Stimulated activated CD8-positive, alpha-beta memory T cell treated with anti-CD3 and anti-CD28 coated beads, Interleukin-7, amount 100 ng/mL, for 1 hour (primary cell): ENCODE measurements at places on chromosomes 6 and 20.

- DNase-seq, result no peak
Measured at GRCh38 chr20:35506179-35506578, 23.3 kb downstream of the C20orf173 start.

DNA sequence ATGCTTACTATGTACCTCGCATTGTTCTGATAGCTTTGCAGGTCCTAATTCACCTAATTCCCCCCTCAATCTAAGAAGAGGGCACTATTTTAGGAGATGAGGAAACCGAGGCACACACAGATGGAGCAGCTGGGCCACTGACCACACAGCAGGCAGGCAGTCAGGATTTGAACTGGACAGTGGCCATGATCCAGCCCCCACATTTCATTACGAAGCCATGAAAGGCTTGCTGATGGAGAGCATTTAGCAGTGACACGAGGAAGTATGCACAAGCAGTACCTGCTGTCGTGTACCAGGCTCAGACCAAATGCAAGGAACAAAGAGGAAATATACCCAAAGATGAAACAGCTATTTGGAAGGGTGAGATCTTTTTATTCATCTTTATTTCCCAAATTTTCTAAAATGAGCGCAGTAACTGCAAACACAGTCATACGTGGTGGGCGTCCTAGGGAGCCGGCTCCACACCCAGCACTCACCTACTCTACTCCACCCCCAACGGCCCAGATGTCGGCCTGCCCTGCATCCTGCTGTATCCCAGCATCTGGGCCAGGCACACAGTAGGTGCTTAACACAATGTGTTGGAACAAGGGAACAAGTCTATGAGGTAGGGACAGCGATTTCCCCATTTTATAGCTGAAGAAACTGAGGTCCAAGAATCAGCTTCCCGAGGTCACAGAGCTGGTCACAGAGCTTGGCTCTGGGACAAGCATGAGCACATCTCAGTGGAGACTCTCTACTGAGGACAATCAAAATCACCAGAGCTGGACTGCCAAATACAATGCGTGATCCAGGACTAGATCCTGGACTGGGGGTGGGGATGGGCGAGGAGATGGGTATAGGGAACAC lies 15.0 kb downstream of the PREX1 start:
- DNase-seq, result no peak

DNA sequence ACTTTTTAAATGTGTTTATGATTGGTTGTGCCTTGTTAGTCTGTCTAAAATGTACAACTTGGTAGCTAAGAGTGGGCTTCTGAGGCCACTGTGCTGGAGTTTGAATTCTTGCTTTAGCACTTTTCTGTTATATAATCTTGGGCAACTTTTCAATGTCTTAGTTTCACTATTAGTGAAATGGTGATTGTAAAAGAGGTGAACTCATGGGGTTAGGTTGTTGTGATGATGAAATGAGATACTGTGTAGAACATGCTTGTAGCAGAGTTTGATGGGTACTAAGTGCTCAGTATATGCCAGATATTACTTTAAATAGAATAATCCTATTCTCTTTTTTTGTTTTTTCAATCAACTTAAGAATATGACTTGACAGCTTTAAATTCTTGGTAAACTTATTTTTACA lies 624.7 kb downstream of the CD109 start:
- no peak for DNase-seq

- DNase-seq, result no peak
Measured at GRCh38 chr6:43436577-43437282, 9.4 kb downstream of the ABCC10 start.

DNA sequence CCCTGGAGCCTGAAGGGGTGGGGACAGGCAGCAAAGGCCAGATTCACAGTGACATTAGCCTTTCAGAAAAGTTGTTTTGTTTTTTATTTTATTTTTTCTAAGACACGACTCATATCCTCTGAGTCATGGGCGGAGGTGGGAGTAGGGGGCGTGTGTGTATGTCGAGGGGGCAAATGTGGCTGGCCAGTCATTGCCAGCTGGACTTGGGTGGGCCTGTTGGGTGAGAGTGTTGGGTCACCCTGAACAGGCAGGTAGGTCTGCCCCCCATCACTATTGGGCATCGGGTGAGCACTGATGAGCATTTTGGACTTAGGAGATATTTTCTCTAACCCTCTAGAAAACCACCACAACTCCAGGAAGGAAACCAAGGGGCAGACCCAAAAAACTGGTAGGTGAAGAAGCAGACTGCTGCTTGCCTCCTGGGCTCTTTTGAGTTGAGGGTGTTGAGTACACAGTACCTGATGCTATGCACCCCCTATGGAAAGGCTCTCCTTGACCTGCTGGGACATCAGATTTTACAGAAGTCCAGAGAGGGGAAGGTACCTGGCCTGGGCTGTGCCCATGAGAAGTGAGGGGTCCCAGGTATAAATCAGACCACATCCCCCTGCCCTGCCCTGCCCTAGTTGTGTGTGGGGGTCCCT lies 5.6 kb downstream of the SMIM29 start:
- DNase-seq, result no peak

DNA sequence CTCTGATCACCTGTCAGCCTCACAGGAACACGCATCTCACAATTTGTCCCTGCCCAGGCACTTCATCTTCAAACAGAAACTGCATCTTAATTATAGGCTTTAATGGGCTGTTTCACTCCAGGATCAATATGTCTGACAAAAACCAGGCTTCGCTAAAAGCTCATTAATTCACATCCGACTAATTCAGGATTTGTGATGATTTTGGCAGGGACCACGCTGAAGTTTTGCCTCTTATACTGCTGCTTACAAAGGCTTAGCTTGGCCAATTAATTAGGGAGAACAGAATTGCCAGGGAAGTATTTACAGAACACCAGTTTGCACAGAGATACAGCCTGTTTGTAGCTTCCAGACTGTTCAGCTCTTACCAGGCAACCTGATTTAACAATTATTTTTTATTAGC lies 541.0 kb upstream of the SPTLC3 start:
- DNase-seq, result no peak

DNA sequence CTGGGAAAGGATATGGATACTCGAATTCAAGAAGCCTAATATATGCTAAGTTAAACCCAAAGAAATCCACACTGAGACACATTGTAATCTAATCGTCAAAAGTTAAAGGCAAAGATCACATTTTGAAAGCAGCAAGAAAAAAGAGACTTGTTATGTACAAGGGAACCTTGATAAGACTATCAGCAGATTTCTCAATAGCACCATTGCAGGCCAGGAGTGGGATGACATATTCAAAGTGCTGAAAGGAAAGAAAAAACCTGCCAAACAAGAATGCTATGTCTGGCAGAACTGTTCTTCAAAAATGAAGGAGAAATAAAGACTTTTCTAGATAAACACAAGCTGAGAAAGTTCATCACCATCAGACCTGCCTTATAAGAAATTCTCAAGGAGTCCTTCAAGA lies 75.2 kb downstream of the COL21A1 start:
- no peak for DNase-seq

DNA sequence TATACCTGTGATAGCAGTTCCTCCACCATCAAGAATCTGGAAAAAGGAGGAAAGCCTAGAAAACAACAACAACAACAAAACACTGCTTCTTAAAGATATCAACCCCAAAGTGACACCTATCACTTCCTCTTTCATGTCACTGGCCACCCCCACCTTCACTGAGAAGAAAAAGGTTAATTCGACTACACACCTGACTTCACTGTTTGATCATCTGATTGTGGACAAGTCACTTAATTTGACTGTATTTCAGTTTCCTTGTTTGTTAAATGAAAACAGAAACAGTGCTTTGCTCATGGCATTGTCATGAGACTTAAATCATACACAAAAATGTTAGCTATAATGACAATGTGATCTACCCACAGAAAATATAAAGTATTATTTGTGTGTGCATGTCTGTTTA lies 280.6 kb upstream of the SULF2 start:
- DNase-seq, result no peak
